ENCODE measurements at places on chromosomes 5 and 9.

DNA sequence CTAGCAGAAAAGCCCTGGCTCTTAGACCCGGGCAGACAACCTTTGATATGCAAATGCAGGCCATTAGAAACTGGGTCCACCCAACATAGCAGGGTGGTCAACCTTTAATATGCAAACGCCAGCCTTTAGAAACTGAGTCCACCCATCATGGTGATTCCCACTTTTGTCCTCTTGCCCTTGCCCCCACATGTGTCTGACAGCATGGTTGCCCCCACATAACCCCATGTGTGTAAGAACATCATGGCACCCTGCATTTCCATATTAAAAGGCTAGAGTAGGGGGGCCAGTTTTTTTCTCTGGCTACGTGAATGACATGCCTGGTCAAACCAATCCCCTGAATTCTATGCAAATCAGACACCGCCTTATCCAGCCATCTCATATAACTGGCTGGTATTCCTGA lies 273.2 kb upstream of the PRDM9 start:
- DNase-seq = no peak

GRCh38 chr5:180647941-180648500 lies 1.4 kb downstream of the FLT4 start:
- DNase-seq = no peak

DNA sequence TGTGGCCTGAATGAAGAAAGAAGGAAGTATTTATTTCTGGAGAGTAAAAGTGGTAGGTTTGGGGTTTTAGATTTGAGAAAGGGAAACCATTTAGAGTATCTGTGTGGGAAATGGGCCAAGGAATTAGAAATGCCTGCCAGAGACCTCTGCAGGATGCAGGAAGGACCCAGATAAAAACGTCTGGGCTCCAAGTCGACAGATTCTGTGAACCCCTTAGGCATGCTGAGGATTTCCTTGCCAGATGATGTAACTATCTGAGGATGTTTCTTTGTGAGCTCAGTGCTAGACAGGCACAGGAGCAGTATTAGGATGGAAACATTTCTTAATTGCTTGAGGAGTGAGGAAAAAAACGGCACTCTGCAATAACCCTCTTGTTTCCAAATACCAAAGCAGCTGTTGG lies 251.8 kb upstream of the DMRT1 start:
- DNase-seq = no peak

- DNase-seq = no peak
Observed at GRCh38 chr9:16271967-16272366, 598.5 kb downstream of the BNC2 start.

DNA sequence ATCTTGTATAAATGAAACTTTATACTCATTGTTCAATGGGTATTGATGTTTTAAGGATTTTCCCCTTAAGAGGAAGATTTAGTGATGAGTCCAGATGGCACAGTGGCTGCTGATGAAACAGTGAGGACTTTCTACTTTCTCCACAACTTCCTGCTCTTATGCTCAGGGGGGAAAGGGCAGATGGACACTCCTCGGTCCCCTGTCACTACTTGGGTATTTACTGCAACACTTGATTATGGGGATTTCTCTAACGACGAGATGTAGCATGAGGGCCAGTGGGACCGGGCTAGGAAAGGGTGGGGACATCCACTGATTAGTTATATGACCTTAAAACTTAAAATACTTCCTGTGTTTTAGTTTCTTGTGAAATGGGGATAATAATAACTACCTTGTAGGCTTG lies 146.1 kb upstream of the HMHB1 start:
- no peak for DNase-seq

DNA sequence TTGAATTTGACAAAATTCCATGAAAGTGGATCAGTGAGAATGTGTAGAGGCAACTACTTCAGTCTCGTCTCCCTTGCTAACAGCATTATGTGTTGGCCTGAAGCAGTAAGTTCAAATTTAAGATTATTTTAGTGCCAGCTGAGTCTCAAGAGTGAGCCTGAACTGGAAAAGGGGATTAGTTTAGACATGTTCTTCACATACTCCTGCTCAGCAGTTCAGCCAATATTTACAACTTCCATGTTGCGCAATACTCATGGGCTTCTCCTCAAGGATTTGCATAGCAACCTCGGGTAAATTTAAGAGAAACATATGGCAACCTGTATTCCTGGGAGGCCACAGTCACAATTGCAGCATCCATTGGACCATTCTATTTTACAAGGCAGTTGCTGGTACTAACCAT lies 553.8 kb downstream of the PTPRD start:
- no peak for DNase-seq

DNA sequence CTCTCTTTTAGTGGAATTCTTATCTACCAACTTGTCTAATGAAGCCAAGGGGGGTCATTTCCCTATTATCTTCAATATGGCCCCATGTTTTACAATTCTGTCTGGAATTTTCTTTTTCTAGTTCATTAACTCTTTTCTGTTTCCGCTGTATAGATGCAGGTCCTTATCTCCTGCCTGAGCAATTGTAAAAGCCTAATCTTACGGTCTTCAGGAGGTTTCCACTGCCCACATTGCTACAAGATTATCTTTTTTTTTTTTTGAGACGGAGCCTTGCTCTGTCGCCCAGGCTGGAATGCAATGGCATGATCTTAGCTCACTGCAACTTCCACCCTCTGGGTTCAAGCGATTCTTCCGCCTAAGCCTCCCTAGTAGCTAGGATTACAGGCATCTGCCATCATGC lies 132.3 kb downstream of the UNC13B start:
- no peak for DNase-seq

GRCh38 chr5:37882636-37883035 lies 42.8 kb upstream of the GDNF start:
- DNase-seq = no peak

All from COR-L47 (cell line).